ENCODE measurements at places on chromosomes 4 and X. TPM values are rescaled to one million over a fixed set of nuclear protein-coding genes. Genes with fewer than 3 reads are reported as not detected.

The IQCM gene
- total RNA-seq, result 8.6 TPM

The ANTXR2 gene
- total RNA-seq, result 84.2 TPM

The MGAT4D gene
- not detected for total RNA-seq

The FRMPD4 gene
- total RNA-seq, result 0.82 TPM

The CXCL8 gene
- total RNA-seq, result not detected

The SLC9B1 gene
- total RNA-seq, result not detected
